Urothelium cell line (cell line): ENCODE measurements at places on chromosomes 11 and 22.

- no peak for DNase-seq
Measured at GRCh38 chr11:20616920-20617319, 17.5 kb downstream of the SLC6A5 start.

DNA sequence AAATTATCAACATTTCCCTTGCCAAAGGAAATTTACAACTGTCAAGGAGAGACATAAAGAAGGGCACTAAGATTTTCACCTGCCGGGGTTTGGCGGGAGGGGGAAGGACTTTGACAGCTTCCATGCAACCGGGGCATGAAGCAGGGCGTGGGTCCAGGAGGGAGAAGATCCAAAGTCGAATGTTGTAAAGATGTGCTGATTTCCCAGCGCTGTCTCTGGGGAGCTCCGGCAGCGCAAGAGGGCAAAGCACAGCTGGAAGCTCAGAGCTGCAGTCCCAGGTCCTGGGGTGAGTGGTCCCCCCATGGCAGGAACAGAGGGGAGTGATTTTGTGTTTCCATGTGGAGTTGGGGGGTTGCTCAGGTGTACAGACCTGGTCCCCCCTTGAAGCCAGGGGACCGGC lies at the start of gene MS4A10:
TSS of gene MS4A10 (plus strand) at position 198 of the 400 bp plus-strand sequence. CDS start 5,003 bp downstream, outside the sequence.
- no peak for DNase-seq

- DNase-seq: no peak
Measured at GRCh38 chr11:32184723-32185376, 94.0 kb downstream of the RCN1 start.

DNA sequence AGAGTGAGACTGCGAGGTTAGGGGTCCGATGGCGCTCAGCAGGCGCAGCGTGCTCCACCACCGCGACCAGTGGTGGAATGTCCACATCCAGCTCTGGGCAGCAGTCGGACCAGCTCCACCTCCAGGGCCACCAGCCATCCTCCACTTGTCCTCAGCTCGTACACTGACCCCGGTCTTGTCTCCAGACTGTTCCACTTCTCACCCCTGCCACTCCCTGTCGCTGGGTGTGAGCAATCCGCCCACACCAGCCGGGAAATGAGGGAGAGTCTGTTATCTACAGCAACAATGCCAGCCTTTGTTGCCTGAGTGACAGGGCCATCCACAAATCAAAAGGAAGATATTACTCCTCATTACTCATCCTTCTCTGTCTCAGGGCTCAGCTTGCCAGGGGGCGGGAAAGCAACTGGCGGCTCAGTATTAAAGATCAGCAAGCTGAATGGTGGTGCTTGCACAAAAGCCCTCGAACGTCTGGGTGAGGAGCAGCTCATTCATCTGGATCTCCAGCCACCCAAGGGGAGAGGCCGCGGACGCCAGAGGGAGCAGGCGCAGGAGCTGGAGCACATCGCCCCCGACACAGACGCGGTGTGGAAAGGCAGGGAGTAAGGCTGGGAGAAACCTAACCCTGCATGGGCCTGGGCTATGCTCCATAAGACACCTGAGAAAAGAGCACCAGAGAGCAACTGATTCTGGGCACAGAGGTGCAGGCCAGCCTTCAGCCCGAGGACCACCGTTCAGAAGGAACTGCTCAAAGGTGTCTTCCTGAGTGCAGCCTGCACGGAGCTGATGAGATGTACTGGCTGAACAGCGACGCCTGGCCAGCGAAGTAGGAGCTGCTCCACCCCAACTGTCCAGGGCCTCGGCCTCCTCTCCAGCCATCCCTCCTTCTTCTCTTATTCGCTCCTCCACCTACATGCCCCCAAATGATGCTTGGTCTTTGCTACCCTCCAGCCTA lies 21.9 kb downstream of the IGSF9B start:
- peak; percentile 77 for DNase-seq

GRCh38 chr11:107859459-107860239 lies 1.1 kb upstream of the SLC35F2 start:
- peak; percentile 70 for DNase-seq
